ENCODE measurements at places on chromosomes 12 and 14. TPM values are rescaled to one million over a fixed set of nuclear protein-coding genes. Genes with fewer than 3 reads are reported as not detected.

DNA sequence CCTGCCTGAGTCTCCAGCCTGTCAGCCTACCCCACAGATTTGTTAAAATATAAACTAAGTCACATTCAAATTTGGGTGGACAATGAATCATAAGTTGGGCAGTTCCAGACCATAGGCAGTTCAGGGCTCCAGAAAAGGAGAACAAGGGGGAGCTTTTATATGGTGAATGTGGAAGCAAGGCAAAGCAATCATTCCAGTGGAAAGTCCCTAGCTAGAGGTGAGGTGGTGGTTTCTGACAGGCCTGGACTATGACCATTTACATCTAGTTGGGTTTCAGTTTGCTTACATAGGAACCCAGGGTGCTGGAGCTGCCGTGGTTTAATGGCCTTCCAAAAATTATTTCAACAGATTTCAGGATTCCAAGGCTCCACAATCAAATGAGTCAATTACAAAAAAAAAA, 207.3 kb downstream of the AEBP2 start:
- H3K27ac ChIP-seq, result no peak overlapping the region
- no peaks in the 10 kb centered on the region for H3K36me3 ChIP-seq
- H3K27me3 ChIP-seq, result peaks cover 2% of the 10 kb centered on the region
- no peak overlapping the region for H3K4me3 ChIP-seq
- H3K4me1 ChIP-seq, result no peaks in the 10 kb centered on the region

DNA sequence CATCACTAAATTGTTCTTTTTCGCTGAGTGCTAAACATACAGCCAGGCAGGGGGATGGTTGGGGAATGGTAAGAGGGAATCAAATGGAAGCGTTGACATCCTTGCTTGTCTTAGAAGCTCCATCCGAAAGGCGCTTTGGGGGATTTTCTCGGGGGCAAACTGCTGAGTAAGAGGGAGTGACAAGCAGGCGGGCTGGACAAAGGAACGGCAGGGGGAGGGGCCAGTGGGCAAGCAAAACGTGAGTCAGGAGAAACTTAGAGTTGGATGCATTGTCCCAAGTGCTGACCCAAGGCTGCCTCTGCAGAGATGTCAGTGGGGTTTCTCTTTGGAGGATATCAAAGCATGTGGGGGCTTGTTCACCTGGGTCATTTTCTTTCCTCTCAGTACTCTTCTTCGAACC, 480.5 kb downstream of the VRK1 start:
- no peak overlapping the region for H3K4me3 ChIP-seq
- no peak overlapping the region for H3K27ac ChIP-seq
- DNase-seq, result no peak
- H3K27me3 ChIP-seq, result peaks cover 3% of the 10 kb centered on the region
- H3K4me1 ChIP-seq, result peaks cover 16% of the 10 kb centered on the region

- H3K36me3 ChIP-seq, result no peaks in the 10 kb centered on the region
- H3K27me3 ChIP-seq, result peaks cover 5% of the 10 kb centered on the region
- no peak overlapping the region for H3K27ac ChIP-seq
- no peak for DNase-seq
- peaks cover 7% of the 10 kb centered on the region for H3K4me1 ChIP-seq
Observed at GRCh38 chr14:31949709-31950108, 127.4 kb upstream of the ARHGAP5 start.

GDF3 gene
- not detected for total RNA-seq

- H3K36me3 ChIP-seq, result no peaks in the 10 kb centered on the region
- H3K27ac ChIP-seq, result no peak overlapping the region
- no peaks in the 10 kb centered on the region for H3K27me3 ChIP-seq
- peaks cover 14% of the 10 kb centered on the region for H3K4me1 ChIP-seq
- no peak overlapping the region for H3K4me3 ChIP-seq
Observed at GRCh38 chr14:65164068-65164824, 61.9 kb upstream of the MAX start.

DNA sequence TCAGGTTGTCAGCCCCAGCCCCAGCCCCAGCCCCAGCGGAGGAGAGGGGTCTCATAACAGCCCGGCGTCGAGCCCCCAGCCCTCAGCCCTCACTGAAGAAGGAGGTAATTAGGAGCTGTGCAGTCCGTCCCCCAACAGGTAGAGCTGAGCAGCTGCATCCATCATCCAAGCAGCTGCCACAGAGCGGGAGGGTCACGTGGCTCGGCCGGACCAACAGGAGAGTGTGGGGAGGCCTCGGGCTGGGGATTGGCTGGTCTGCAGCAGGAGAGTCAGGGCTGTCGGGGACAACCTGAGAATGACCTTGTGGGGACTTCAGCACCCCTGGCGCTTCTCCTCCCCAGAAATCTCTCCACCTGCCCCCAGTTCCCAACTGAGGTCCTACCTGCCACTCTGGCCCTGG, 29.6 kb downstream of the SMUG1 start:
- no peaks in the 10 kb centered on the region for H3K36me3 ChIP-seq
- no peaks in the 10 kb centered on the region for H3K4me1 ChIP-seq
- no peak overlapping the region for H3K4me3 ChIP-seq
- H3K27me3 ChIP-seq, result peaks cover 34% of the 10 kb centered on the region
- peak; percentile 62 for DNase-seq

GRCh38 chr14:93496856-93497741, 66.4 kb downstream of the UNC79 start:
- H3K27me3 ChIP-seq, result no peaks in the 10 kb centered on the region
- no peaks in the 10 kb centered on the region for H3K36me3 ChIP-seq
- H3K4me3 ChIP-seq, result no peak overlapping the region
- H3K4me1 ChIP-seq, result no peaks in the 10 kb centered on the region
- no peak overlapping the region for H3K27ac ChIP-seq
- DNase-seq, result no peak

TSFM gene
- total RNA-seq, result 56.9 TPM

- H3K27ac ChIP-seq, result peak overlapping the region; percentile 96
- DNase-seq, result no peak
- H3K4me3 ChIP-seq, result peak overlapping the region; percentile 70
- H3K4me1 ChIP-seq, result peaks cover 80% of the 10 kb centered on the region
- H3K36me3 ChIP-seq, result peaks cover 22% of the 10 kb centered on the region
Observed at GRCh38 chr12:104479123-104479662, 22.4 kb downstream of the CHST11 start.

SLC38A4 gene
- total RNA-seq, result not detected

RASSF3 gene
- total RNA-seq, result 39.0 TPM

GRCh38 chr12:56699020-56699661, 11.1 kb upstream of the PTGES3 start:
- no peak overlapping the region for H3K4me3 ChIP-seq
- H3K36me3 ChIP-seq, result no peaks in the 10 kb centered on the region
- no peak overlapping the region for H3K27ac ChIP-seq
- H3K4me1 ChIP-seq, result peaks cover 5% of the 10 kb centered on the region
- peaks cover 2% of the 10 kb centered on the region for H3K27me3 ChIP-seq

GRCh38 chr12:1966561-1967226, 37.6 kb downstream of the DCP1B start:
- no peak overlapping the region for H3K27ac ChIP-seq
- H3K27me3 ChIP-seq, result no peaks in the 10 kb centered on the region

CCDC197 gene
- total RNA-seq, result 0.34 TPM

DNA sequence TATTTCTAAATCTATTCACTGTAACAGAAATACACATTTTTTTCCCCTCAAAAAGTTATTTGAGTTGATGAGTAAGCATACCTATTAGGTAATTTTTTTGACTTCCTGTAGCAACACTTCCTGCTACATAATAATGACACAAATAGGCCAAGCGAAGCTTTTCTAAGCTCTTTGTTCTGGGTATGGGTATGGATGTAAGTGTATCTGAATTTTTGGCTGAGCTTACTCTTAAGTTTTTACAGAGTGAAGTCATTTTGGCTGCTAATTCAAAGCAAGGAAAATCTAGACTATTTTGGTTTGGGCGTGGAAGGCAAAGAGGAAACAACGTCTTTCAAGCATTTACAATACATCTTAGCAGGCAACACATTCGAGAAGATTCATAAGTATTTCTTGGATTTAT, 1206.0 kb upstream of the FLRT2 start:
- no peaks in the 10 kb centered on the region for H3K27me3 ChIP-seq
- no peaks in the 10 kb centered on the region for H3K4me1 ChIP-seq
- no peaks in the 10 kb centered on the region for H3K36me3 ChIP-seq
- no peak overlapping the region for H3K27ac ChIP-seq
- no peak for DNase-seq

DNA sequence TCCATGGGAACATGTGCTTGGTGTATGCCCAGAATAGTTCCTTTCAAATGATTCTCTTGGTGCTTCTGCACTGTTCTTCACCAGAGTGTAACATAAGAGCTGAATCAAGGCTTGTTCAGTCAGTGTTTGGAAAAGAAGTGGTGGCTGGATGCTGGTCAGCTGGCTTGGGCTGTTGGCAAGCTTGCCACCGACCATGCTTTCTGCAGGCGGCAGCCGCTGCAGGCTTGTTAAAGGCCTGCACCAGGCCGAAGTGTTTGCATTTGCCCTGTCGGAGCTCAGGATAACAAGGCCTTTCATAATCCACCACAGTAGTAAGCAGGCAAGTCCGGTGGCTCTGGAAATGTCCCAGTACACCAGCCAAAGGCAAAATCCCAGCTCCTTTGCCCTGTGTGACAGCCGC, 26.9 kb downstream of the DAAM1 start:
- H3K4me3 ChIP-seq, result no peak overlapping the region
- no peaks in the 10 kb centered on the region for H3K36me3 ChIP-seq
- DNase-seq, result no peak

- DNase-seq, result peak; percentile 33
- peaks cover 32% of the 10 kb centered on the region for H3K4me1 ChIP-seq
- no peaks in the 10 kb centered on the region for H3K27me3 ChIP-seq
- peak overlapping the region; percentile 89 for H3K4me3 ChIP-seq
- H3K36me3 ChIP-seq, result no peaks in the 10 kb centered on the region
- H3K27ac ChIP-seq, result peak overlapping the region; percentile 90
Observed at GRCh38 chr12:45214749-45215418, 1.0 kb upstream of the ANO6 start.

DNA sequence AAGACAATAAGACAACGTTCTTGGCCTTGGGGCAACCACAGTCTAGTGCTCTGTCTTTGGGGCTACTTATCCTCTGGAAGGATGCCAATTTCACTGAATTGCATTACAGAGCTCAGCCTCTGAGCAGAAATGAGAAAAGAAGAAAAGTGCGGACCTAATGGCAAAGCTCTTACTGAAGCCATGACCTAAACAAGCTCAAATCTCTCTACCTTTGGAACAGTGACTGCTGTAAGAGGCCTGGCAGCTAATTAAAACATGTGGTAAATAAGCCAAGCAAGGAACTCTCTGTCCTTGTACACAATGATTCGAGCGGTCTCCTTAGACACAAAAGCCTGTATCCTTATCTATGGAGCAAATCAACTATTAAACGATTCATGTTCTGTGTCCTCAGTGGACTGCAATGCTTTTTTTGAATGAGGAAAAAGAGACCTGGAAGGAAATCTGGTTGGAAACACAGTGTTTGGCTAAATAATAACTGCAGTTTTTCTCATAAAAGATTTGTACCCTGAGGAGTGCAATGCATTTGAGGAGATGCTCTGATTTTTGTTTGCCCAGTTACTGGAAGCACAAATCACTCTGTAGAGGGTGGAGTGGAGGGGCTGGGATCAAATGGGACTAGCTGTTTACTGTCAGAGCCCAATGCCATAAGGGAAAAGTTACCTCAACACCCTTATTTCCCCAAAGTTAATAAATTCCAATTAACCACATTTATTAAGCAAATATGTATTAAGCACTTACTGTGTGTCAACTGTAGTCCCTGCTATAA, 113.9 kb downstream of the NDUFA12 start:
- DNase-seq, result no peak
- no peaks in the 10 kb centered on the region for H3K36me3 ChIP-seq
- peaks cover 2% of the 10 kb centered on the region for H3K27me3 ChIP-seq
- H3K4me3 ChIP-seq, result no peak overlapping the region
- H3K4me1 ChIP-seq, result no peaks in the 10 kb centered on the region

- no peak overlapping the region for H3K4me3 ChIP-seq
- peaks cover 12% of the 10 kb centered on the region for H3K36me3 ChIP-seq
- DNase-seq, result no peak
- no peak overlapping the region for H3K27ac ChIP-seq
- no peaks in the 10 kb centered on the region for H3K4me1 ChIP-seq
- no peaks in the 10 kb centered on the region for H3K27me3 ChIP-seq
Observed at GRCh38 chr12:92847368-92847767, 81.7 kb downstream of the EEA1 start.

GRCh38 chr12:49933796-49934195, 16.7 kb upstream of the AQP2 start:
- no peaks in the 10 kb centered on the region for H3K27me3 ChIP-seq
- DNase-seq, result no peak
- no peak overlapping the region for H3K4me3 ChIP-seq
- peaks cover 7% of the 10 kb centered on the region for H3K4me1 ChIP-seq
- no peaks in the 10 kb centered on the region for H3K36me3 ChIP-seq

DNA sequence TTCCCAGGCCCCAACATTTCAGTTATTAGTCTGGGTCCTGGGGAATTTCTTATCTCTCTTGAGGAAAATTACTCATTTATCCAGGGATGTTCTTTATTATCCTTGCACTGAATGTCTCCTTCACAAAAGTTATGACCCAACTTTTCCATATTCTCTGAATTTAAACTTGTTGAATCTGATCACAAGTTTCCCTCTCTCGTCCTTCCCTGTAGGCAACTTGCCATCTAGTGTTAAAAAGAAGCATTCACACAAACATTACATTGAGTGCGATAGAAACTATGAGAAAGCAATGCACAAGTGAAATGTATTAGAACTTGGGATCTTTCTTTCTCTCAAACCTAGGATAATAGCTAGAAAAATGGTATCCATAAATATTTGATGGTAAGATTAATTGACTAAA, 608.4 kb downstream of the FSCB start:
- H3K4me1 ChIP-seq, result no peaks in the 10 kb centered on the region
- H3K36me3 ChIP-seq, result no peaks in the 10 kb centered on the region
- H3K27ac ChIP-seq, result no peak overlapping the region
- DNase-seq, result no peak
- H3K27me3 ChIP-seq, result no peaks in the 10 kb centered on the region

- no peak for DNase-seq
- H3K4me3 ChIP-seq, result no peak overlapping the region
- no peaks in the 10 kb centered on the region for H3K4me1 ChIP-seq
- H3K27me3 ChIP-seq, result no peaks in the 10 kb centered on the region
- H3K36me3 ChIP-seq, result no peaks in the 10 kb centered on the region
- no peak overlapping the region for H3K27ac ChIP-seq
Observed at GRCh38 chr14:94938016-94938415, 168.1 kb upstream of the GSC start.

DNA sequence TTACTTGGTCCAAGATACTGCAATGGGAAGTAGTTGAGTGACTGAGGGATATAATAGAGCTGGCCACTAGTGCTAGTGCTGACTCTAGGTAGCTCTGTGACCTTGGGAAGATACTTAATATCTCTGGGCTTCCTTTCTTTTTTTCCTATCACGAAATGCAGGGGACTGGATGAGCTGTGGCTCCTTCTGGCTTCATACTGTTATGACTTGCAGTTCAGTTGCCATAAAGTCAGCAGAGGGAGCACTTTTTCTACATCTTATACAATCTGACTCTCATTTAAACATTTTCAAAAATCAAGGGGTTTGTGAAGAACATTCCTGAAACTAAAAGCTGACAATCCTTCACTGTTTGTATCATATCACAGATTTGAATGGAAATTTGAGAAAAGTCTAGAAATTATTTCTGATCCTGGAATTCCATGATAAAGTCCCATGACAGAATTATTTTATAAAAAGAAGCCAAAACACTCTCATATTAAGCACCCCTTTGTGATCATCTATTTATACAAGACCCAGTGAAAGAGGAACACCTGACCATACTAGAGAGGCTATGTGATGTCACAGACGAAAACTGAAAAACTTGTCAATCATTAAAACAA, 5.3 kb downstream of the BHLHE41 start:
- H3K4me1 ChIP-seq, result peaks cover 23% of the 10 kb centered on the region
- no peak overlapping the region for H3K4me3 ChIP-seq
- no peak overlapping the region for H3K27ac ChIP-seq
- H3K36me3 ChIP-seq, result no peaks in the 10 kb centered on the region
- H3K27me3 ChIP-seq, result peaks cover 63% of the 10 kb centered on the region
